Stimulated activated CD4-positive, alpha-beta T cell treated with anti-CD3 and anti-CD28 coated beads, Interleukin-15, amount 100 ng/mL, for 1 hour (primary cell): ENCODE measurements at places on chromosomes 6 and 20.

DNA sequence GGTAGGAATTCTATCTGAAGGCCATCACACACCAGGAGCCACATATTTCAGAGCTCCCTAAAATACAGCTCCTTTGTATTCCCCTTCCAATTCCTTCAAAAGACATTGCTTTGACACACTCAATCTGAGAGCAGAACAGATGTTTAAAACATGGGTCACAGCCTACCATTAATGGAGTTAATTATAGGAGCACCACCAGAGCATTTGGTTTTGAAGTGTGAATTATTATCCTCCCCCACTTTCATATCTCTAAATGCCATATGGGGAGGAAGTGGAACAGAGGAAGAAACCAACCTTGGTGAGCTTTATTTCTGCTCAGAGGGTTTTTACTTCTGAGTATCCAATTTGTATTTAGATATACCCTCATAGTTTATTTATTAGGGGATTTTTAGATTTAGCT lies 50.7 kb upstream of the TNFRSF21 start:
- DNase-seq: no peak

DNA sequence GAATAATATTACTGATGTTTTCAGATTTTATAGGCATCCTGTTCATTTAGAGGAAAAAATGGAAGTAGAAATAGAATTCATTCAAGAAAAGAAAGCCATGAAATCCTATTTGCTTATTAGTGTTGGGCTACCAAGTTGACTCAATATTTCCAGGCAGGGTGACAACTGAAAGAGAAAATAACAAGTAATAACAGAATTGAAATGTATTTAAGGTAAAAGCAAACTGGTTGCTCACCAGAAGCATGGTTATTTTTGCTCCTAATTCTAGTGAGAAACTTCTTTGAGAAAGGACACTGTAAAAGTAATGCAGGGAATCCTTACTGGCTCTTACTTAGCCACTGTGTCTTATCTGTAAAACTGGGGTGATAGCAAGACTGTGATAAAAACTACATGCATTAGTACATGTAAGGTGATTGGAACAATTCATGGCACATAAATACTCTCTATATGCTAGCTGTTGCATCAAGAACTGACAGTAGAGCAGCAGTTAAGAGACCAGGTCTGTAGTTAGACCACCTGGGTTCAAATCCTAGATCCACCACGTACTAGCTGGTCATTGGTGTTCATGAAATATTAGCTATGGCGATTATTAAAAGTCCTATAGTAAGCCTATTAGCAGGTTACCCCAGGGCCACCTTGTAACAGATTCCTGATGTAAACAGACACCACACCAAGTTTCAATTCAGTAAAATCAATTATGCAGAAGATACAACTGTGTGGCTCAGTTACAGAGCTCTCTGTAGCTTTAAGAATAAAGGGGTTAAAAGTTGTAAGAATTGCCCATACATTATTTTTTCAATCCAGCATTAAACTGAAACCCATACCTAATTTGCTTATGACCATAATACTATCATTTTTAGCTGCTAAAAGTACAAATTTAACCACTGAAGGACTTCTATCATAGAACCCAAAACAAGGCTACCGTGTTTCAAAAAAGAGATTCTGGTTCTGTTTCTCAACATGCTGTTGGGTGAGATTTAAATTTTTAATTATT lies 159.2 kb upstream of the COL21A1 start:
- no peak for DNase-seq

DNA sequence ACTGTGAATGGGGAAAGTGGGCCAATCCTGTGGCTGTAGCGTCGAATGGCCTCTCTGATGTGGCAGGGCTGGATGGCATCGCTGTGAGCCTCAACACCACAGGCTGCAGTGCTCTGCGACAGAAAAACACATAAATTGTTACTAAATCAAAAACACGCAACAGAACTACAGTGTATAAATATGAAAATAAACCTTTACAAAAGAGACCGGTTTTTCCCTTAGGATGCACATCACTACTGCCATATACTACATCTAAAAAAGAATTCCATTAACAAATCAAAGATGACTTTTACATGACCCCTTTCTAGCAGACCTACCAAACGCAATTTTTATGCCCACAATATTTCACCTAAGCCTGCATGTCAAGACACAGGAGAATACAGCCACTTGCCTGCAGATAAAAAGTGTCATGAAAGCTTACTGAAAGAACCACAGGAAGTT lies 395.5 kb upstream of the RUNX2 start:
- no peak for DNase-seq

DNA sequence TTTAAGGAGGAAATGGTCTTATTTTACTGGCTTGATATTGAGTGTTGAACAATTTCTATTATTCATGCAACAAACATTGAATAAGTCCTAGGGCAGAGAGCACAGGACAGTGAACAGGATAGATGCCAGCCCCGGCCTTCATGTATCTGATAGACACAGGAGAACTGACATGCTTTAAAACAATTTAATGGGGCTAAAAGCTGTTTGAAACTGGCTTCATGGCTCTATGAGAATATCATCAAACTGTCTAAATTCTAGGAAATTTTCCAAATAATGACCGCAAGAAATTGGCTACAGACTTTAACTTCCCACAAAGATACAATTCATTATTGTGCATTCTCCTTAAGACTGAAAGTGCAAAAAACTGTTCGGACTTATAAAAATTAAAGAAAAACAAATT lies 69.0 kb downstream of the ID4 start:
- no peak for DNase-seq

DNA sequence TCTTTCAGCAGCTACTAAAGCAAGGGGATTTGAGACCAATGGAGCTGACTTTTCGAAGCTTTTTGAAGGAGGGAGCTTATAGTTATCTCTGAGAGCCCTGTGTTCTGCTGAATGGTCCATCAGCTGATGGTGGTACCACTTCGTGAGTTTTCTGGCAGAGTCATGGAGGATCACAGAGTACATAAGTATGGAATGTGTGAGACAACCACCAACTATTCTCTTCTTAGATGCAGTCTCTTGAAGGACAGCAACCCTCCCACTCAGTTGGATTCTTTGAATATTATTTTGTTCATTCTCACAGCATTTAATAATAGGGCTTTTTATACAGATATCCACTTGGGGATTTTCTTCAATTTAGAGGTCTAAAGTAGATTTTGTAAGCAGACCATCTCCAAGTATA lies 75.3 kb downstream of the ELOVL2 start:
- no peak for DNase-seq

DNA sequence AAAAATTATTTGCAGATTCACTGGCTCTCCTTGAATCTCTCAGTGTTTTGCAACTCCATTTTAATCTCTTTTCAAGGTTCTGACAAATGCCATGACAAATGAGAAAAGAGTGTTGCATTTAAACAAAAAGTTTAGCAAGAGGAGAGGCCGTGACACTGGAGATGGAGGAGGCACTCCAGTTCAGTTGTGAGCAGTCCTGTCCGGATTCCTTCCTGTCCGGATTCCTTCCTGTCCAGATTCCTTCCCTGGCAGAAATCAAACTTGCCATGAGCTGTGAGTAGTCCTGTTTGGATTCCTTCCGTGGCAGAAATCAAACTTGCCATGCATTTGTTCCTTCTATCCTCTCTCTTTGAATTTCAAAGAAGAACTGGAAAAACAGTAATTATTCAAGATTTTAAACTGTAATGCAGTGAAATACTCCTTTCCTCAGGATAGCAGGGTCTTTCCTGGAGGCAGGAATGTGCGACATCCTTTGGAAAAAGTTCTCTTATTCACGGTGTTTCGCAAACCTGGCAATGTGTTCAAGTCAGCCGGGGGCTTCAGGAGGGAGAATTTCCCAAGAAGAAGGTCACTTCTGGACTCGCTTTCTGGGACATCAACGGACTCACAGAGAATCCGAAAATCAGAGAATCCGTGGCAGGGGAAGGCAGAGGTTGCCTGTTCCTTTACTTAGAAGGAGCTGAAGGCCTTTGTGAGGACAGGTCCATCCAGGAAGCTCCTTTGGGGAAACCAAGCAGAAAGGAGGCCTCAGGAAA lies 48.7 kb upstream of the DACT2 start:
- DNase-seq: no peak

DNA sequence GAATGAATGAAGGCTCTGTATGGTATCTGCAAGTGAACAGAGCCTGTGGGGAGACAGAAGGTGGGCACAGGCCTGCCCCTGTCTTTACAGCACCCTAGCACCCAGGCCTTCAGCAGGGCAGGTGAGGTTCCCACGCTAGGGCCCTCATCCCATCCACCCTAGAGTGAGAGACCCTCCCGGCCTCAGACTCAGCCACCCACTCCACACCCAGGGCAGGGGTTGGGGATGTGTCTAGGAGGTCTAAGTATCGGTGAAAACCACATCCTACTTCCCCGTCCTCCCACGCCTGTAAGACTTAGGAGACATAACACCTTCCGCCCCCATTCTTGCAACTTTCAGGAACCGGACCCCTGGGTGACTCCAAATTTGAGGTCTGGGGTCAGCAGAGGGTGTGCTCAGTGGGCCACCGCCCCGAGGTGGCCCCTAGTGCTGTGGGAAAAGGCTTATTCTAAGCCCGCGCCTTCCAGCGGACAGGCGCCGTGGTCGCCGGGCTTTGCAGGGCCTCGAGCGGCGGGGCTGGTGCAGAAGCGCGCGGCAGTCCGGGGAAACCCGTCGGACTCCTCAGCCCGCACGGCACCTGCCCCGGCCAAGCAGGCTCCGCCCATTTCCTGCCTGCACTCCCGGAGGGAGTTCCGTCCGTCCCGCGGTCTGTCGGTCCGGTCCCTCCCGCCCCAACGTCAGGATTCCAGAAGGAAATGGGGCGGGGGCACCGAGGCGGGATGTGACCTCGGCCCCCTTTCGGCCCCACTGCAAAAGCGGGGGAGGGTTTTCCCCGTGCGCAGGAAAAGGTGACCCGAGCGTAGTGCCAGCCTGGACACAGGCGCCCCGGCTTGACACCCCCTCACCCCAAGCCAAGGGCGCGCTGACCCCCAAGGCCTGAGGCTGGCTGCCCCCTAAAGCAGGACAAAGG lies 868 bp downstream of the SAMD10 start:
- no peak for DNase-seq

DNA sequence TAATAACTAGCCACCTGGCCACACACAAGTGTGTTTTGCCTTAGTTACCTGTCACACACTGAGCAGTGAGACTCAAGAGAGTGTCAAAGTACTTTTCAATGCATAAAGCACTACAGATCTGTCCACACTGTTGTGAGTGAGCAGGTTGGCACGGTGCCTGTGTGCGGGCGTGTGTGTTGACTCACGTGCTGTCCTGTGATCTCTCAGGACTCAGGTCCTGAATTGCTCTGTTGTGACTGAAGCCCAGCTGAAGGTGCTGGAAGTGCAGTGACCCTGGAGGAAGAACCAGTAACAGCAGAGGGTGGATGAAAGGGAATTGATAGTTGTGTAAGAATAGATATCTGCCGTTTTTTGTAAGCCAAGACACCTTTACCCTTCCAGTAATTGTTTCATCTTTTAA lies 18.3 kb downstream of the SLC16A10 start:
- no peak for DNase-seq

DNA sequence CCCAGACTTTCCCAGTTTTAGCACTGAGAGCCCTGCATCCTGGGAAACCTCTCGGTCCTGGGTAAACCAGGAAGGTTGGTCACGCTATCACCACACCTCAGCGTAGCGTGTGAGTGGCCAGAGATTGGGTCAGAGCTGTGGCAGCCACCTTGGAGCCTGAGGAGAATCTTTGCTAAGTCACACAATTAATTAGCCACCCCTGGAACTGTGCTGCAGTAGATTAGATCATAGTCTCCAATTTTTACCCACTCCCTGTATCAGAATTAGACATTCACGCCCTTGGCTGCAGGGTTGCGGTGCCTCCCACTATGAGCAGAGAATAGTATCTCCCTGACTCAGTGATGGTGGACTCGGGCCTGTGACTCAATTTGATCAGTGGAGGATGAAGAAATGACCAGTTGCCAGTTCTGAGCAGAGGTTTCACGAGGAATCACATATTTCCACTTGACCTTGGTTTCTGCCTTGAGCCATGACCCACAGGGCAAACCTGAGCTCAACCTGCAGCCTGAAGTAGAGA lies 6.0 kb upstream of the PTGIS start:
- DNase-seq: no peak

DNA sequence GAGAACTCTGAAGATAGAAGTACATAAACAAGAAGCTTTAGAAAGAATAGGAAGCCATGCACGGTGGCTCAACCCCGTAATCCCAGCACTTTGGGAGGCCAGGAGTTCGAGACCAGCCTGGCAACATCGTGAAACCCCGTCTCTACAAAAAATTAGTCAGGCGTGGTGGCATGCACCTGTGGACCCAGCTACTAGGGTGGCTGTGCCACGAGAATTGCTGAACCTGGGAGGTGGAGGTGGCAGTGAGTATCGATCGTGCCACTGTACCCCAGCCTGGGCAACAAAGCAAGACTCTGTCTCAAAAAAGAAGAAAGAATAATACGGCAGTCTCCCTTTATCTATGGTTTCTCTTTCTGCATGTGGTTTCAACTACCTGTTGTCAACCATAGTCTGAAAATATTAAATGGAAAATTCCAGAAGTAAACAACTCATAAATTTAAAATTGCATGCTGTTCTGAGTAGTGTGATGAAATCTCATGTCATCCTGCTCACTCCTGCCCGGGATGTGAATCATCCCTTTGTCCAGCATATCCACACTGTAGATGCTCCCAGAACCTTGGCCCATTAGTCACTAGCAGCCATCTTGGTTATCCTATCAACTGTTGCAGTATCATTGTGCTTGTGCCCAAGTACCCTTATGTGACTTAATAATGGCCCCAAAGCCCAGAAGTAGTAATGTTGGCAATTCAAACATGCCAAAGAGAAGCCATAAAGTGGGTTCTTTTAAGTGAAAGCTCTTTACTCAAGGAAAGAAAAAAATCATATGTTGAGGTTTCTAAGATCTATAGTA lies 22.1 kb downstream of the DEK start:
- DNase-seq: no peak

GRCh38 chr6:111423960-111424846 lies 58.8 kb downstream of the REV3L start:
- no peak for DNase-seq

DNA sequence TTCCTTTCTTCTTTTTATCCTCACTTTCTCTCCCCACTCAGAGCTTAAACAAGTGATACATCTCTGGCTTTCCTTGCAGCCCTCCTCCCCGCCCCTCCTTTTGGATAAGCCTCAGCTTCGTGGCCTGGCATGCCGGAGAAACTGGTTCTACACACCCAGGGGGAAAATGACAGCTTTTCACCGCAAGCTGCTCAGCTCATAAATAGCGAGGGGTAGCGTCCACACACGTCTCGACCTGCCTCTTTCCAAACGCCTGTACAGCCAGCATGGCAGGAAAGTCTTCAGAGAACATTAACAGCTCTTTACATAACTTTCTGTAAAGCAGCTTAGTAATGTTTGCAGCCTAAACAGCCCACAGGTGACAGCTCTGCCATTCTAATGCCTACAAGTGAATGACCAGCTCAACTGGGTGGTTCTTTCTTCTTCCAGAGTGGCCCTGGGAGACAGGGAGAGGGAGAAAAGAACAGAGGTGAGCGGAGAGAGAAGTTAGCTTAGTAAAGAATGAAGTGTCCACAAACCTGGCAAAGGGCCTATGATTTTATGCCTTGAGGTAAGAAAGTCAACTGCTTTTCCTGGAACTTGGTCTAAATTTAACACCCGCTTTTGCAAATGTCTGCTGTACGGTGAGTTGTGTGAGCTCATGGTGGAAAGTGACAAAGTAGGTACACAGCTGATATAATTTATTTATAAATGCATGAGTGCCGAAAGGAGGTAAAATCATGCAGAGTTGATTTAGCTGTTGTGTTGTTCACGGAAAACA lies 251.5 kb downstream of the TFAP2A start:
- no peak for DNase-seq
